ENCODE measurements at places on chromosomes 3 and 15.

DNA sequence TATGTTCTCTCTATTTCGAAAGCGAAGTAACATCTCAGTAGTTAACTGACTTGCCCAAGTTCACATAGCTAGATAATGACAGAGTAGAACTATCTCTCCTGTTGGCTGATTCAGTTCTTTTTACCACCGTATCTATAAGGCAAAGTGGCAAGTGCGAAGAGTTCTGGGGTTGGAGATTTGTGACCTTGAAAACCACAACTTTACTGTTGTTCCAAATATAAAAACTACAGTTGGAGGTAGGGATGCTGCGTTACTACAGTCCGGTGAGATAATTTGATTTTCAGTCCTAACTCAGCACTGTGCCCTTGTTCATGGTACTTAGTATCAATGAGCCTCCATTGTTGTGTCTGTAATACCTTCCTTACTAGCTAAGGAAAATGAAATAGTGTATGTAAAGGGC lies 71.2 kb upstream of the GOLGA8B start:
- no peak for DNase-seq

DNA sequence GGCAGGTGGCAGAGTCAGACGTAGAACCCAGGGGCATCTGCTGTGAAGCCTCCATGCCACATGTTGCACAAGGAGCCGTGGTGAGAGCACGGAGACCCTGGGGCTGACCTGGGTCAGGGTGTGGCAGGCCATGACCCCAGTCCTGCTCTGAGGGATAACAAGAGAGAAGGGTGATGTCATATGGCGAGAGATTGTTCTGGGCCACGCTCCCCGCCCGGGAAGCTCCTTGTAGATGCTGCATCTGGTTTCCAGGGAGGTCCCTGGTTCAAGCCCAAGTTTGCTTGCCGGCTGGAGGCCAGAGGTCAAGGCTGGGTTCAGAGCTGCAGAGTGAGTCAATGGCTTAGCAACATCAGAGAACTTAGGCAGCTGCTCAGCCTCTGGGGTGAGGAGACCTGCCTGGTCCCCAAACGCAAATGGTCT lies 17.3 kb downstream of the FGD5 start:
- no peak for DNase-seq

DNA sequence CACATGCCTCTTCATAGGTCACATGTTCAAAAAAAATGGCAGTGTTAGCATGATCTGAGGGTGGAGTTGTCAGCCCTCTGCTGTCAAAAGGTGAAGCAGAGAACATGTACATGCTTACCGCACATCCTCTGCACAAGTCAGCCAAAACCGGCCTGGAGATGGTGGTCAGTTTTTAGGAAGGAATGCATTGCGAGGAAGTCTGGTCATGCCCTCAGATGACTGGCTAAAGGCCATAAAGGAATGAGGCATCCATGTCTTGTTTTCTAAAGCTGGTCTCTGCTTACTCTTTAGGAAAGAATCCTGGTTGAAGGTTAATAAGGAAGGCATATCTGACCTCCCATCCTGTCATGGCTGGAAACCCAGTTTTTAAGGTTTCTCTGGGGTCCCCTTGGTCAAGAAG lies 292.0 kb upstream of the CCDC54 start:
- DNase-seq, result no peak

DNA sequence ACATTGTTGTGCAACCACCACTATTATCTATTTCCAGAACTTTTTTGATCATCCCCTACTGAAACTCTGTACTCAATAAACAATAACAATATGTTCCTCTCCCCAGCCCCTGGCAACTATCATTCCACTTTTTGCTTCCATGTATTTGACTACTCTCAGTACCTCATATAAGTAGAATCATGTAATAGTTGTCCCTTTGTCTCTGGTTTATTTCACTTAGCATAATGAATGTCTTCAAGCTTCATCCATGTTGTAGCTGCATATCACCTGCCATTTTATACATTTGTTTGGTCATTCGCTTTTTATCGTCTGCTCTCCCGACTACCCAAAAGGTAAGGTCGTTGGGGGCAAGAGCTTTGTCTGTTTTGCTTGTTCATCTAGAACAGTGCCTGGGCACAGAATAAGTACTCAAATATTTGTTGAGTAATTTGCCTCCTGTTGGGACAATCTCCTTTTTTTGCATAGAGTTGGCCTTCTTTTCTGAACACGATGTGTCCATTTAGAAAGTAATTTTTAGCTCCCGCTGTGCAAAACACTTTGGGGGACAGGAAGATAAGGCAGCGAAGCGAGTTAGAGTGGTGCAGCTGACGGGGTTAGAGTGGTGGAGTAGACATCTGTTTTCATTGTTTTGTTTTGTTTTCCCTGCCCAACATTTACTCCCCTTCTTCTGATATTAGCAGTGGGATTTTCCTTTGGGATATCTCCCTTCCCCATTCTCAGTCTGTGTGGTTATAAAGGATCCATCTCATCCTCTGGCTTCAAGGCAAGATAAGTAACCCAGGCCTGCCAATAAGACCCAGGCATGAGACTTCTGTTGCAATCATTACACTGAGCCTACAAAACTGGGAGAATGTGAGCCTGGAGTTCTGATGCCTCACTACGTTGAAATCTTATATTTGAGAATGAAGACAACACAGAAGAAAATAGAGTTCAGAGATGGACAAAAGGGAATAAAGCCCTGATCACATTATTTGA lies 83.4 kb upstream of the RNU6-1 start:
- no peak for DNase-seq

DNA sequence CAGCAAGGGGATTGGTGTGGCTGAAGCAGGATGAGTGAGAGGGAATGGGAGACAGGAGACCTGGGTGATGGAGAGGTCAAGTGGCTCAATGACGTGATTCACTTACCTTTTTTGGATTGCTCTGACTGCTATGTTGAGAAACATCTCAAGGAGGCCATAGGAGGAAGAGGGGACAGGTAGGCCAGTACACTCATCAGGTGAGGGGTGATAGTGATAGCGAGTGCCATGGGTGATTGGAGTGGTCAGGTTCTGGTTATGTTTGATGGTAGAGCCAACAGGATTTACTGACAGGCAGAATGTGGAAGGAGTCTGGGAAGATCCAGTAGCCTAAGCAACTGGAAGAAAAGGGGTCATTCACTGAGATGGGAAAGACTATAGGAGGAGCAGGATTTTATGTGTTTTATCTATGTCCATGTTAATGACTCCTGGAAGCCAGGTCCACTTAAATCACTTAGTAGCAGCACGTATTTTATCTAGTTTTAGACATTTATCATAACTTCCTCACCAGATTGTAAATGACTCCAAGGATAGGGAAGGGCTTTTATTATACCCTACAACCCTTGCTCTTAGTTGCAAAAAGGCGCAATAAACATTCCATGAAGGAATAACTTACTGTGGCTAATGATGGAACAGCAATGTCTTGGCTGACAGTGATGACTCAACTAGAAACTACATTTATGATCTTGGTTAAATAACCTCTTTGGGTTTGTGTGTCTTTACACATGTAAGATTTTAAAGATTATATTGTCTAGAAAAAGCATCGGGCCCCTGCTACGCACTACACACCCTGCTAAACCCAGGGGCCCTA lies 119.8 kb upstream of the RNF7 start:
- no peak for DNase-seq
